ENCODE measurements at places on chromosomes 16 and 17.

- peak; percentile 92 for DNase-seq
Observed at GRCh38 chr16:3112058-3112880, at the start of gene ZNF205. Gene ZNF205 (plus strand): TSS chr16:3112586. CDS start chr16:3113431, 845 bp downstream.

GRCh38 chr17:1928976-1929375 is 96.2 kb downstream of the RTN4RL1 start:
- DNase-seq, result no peak

DNA sequence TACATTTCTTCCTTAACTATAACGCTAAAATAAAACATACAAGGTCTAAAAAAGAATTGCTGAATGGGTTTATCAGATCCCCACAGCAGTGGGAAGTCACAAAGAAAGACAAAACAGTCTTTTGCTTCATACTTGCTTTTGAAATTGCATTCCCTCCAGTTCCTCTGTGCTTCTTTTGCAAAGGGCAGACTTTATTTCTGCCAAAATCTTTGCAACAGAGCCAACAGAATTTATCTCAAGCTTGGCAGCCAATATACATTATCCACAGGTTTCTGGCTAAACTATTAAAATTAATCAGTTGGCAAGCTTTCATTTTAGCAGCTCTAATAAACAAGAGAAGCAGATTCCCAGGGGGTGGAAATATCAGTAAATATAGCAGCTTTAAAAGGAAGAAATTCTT is 378.9 kb upstream of the CA10 start:
- no peak for DNase-seq

DNA sequence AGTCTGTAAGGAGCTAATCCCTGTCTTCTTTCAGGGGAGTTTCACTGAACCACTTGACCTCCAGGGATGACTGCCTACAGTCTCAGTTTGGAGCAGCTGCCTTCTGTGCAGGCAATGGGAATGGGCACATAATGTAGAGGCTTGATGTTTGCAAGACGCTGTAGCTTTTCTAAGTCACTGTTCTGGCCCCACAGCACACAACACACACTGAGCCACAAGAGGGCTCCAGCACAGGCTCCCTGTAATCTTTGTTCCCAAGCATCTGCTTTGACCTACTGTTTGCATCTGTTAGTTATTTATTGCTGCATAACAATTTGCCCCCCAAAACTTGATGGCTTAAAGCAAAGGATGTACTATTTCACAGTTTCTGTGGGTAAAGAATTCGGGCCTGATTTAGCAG is 419.0 kb upstream of the ASIC2 start:
- DNase-seq, result no peak

- peak; percentile 32 for DNase-seq
Observed at GRCh38 chr17:71118039-71118438, 948.7 kb downstream of the KCNJ2 start.

GRCh38 chr16:86756882-86757703 is 178.7 kb downstream of the FOXL1 start:
- no peak for DNase-seq

- no peak for DNase-seq
Observed at GRCh38 chr17:74951680-74952421, 16.2 kb downstream of the OTOP3 start.

DNA sequence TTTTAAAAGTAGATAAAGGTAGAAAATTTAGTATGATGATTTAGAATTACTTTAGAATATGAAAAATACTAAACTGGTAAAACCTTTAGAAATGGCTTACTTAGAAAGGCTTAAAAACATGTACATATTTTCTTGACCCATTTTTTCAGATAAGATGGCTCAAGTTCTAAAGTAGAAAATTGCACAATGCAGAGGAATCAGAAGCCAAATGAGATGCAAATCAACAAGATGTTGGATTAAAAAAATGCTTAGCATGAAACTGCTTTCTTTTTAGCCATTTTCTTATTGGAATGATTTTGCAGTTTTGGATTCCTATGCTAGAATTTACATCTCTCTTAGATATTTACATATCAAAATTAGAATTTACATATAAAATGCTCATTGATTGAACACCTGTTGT is 1.5 kb upstream of the KRTAP3-1 start:
- no peak for DNase-seq

GRCh38 chr17:5584383-5585286 is at the start of gene NLRP1:
Gene NLRP1 (minus strand): TSS chr17:5584509. CDS start chr17:5583957, 552 bp downstream.
- DNase-seq, result peak; percentile 35

DNA sequence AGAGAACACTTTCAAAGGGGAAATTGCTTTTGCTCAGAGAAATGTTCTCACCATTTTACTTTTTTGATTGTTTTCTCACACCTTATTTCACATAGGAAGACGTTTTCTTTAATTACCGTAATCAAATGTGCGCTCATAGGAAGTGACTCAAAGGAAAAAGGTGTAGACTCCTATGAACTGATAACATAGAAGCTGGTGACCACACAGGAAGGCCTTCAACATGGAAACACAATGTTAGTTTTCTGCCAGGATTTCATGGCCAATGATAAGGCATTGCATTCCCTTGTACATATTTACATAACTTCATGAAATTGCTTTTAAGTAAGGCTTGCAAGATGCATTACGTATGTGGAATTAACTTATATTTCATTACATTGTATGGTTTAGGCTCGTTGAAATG is 40.9 kb upstream of the KCNJ16 start:
- no peak for DNase-seq

DNA sequence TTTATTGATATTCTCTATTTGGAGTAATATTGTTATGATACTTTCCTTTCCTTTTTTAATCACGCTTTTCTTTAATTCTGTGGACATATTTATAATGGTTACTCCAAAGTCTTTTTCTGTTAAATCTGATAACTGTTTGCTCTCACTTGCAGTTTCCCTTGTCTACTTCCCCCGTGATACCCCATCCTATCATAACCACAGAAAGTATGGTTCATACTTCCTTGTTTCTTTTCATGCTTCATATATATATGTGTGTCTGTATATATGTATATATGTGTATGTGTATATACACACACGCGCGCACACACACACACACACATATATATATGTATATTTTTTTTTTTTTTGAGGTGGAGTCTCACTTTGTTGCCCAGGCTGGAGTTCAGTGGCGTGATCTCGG is 23.5 kb downstream of the SPECC1 start:
- DNase-seq, result no peak

DNA sequence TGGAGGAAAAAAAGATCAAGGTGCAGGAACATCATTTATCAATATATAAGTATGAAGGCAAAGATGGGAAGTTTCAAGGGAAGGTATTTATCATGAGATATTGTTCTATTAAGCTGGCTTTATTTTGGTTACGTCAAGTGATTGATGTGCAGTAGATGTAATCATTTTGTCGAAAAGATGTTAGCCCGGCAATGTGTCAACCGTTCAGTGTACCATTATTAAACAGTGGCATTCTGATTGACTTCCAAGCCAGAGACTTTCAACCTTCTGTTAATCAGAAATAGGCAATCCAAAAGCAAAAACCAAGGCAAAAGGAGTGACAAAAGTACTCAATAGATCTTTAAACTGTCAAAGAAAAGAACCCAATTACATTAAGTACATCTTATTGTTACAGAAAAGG is 1340.3 kb upstream of the GOT2 start:
- no peak for DNase-seq

DNA sequence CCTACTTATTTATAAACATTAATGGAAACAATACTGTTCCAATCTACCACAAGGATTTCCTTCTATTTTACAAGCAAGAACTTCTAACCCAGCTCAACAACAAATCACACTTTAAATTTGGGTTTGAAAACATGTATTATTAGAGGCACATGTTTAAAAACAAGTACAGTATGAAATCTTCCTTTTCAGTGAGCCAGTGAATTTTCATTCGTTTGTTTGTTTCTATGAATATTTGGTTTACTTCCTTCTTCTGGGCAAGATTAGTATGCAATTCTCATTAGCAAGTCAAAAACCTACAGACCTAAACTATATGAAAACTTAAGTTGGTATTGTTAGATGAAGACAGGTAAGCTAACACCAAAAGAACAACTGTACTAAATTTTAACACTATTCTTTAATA is 25.7 kb downstream of the SLFN12 start:
- no peak for DNase-seq

GRCh38 chr17:67448449-67448848 is 71.4 kb downstream of the PITPNC1 start:
- no peak for DNase-seq

DNA sequence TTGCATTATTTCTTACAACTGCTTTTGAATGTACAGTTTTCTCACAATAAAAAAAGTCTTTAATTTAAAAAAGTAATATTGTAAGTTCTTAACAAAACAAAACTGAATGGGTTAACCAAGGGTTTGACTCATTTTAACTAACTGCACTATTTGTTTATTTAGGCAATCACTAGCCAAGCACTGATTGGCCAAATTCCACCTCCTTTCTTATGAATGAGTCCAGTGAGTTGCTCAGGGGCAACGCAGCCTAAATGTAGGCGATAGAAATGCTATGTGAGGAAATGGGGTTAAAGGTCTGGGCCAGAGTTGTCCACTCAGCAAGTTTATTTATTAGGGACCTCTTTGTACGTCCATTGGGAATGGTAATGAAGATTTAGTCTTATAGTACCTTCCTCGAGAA is 89.6 kb upstream of the MAF start:
- DNase-seq, result no peak

DNA sequence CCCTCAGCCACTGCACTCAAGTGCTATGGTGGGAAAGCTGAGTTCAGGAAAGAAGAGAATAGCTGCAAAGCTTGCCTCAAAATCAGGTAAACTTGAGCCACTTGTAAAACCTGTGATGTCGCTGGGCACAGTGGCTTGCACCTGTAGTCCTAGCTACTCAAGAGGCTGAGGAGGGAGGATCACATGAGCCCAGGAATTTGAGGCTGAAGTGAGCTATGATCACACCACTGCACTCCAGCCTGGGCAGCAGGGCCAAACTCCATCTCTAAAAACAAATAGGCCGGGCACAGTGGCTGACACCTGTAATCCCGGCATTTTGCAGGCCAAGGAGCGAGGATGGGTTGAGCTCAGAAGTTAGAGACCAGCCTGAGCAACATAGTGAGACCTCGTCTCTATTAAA is 26.4 kb upstream of the SMURF2 start:
- DNase-seq, result no peak

DNA sequence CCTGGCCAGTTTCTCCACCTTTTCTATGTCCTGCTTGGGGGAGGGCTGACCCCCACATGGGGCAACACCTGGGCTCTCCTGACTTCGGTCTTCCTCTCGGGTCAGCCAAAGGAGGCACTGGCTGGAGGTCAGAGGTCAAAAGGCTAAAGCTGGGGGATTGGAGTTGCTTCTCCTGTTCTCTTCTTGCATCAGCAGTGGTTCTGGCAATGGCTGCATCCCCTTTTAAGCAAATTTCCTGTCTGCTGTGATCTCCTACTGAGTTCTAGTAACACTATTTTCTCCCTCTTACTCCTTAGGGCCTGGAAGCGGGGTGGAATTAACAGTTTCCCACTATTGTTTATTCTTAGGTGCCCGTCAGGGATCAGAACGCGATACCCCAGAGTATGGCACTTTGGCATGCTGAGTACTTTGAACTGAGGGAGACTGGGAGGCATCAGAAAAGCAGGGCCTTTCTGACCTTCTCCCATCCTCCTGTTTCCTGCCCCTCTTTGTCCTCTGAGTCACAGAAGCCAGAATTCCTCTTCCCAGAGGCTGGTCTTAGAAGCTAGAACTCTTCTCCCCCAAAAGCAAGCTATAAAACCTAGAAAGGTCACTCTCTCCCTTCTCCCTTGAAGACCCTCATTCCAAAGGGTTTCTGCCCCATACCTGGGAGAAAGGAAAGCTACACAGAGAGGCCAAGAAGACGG is 268.2 kb downstream of the STX8 start:
- no peak for DNase-seq

DNA sequence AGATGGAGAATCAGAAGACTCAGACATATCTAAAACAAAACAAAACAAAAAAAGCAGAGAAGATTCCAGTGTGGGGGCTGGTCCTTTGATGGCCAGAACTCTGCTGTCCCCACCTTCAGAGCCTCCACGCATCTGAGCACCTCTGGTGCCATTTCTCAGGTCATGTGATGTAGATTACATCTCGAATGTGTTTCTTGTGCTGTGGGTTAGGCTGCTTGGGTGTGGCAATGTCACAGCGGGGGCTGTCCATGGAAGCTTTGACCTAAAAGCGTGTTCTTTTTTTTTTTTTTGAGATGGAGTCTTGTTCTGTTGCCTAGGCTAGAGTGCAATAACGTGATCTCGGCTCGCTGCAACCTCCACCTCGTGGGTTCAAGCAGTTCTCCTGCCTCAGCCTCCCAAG is 51.2 kb downstream of the PLD6 start:
- no peak for DNase-seq

DNA sequence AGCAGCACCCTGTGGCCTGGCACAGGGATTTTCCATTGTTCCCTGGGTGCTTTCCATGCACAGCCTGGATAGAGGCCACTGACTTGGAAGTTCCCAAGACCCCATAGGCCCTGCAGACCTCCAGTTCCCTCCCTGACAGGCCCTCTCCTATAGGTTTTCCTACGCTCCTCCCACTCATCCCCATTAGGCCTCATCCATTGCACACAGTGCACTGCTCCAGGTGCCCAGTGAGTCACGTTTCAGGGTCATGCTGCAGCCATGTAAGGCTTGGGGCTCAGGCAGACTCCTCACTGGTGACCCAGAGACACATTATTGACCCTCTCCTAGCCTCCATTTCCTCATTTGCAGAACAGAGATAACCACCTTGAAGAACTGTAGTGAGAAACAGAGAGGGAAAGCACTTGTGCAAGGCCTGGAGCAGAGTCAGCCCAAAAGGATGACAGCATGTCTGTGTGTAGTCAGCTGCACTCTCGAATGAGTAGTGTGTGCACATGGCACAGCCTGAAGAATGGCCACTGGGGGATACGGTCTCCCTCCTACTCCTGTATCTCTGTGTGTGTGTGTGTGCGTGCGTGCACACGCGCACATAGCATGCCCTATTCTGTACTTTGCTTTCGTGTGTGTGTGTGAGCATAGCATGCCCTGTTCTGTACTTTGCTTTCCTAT is 26.8 kb downstream of the DRC3 start:
- DNase-seq, result no peak

- DNase-seq, result peak; percentile 72
Observed at GRCh38 chr16:68642436-68643101, 2.5 kb upstream of the CDH3 start.

DNA sequence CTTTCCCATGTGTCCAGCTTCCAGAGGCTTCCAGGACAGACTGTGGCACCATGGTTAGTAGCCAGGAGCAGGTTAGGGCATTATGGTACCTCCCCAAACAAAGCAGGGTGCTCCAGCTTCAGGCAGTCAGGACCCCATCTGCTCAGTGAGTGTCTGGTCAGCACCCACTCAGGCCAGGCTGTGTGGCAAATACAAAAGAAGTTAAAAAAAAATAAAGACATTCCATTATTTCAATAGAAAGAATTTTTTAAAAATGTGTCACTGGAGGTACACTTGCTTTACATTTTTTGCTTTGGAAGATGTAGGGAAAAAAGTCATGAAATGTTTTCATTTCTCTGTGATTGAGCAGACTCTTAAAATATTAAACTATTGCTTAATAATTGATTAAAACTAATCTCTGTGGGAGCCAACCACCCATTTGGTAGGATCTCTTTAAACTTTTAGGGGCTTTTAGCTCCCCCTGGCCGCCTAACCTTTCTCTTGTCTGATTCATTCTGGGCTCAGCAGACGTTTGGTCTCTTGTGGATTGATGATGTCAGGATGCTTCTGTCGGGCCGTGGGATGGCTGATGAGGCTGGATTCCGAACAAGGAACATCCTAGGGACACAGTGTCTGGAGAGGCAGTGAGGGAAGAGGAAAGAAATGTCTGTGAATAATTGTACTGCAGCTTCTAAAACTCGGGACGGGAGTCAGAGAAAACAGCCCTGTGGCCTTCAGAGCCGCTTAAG is 28.4 kb upstream of the NPTX1 start:
- DNase-seq, result no peak

Measured in SK-N-SH (cell line).